ENCODE measurements at places on chromosomes 1 and 21. TPM values are rescaled to one million over a fixed set of nuclear protein-coding genes. Genes with fewer than 3 reads are reported as not detected.

- no peak for DNase-seq
- H3K36me3 ChIP-seq: no peaks in the 10 kb centered on the region
- no peaks in the 10 kb centered on the region for H3K4me1 ChIP-seq
Measured at GRCh38 chr1:48547561-48548220, 75.7 kb upstream of the SPATA6 start.

GRCh38 chr1:150596976-150597375, 17.6 kb upstream of the MCL1 start:
- H3K4me1 ChIP-seq: peaks cover 14% of the 10 kb centered on the region
- no peak overlapping the region for H3K27ac ChIP-seq
- H3K4me3 ChIP-seq: no peak overlapping the region
- DNase-seq: no peak

DNA sequence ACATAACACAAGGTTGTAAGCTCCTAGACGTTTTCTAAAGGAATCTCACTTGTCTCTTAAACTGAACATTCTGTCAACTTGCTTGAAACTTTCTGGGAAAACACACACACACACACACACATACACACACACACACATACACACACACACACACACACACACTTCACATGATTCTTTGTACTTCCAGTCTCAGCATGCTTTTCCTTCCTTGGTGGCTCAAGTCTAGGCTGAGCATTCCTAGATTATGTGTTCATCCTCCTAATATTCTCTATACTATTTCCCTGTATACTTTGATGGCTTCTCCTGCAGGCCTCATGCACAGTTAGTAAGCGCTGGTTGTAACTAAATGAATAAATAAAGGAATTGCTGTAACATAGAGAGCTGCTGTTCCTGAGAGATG, 372.1 kb downstream of the PTPRC start:
- no peak overlapping the region for H3K4me3 ChIP-seq
- H3K36me3 ChIP-seq: peaks cover 21% of the 10 kb centered on the region
- no peaks in the 10 kb centered on the region for H3K27me3 ChIP-seq
- no peak overlapping the region for H3K27ac ChIP-seq
- peaks cover 48% of the 10 kb centered on the region for H3K4me1 ChIP-seq
- DNase-seq: no peak

Gene LAMC2
- 0.05 TPM for total RNA-seq
